CD4-positive, alpha-beta T cell treated with Interleukin-4 for 4 hours (primary cell): ENCODE measurements at places on chromosomes 4 and X.

GRCh38 chrX:134388161-134389109, 71.5 kb upstream of the HPRT1 start:
- no peak for DNase-seq

GRCh38 chr4:10117359-10118047, 904 bp upstream of the WDR1 start:
- DNase-seq: peak; percentile 64

GRCh38 chrX:51026862-51027261, 116.3 kb downstream of the BMP15 start:
- no peak for DNase-seq

DNA sequence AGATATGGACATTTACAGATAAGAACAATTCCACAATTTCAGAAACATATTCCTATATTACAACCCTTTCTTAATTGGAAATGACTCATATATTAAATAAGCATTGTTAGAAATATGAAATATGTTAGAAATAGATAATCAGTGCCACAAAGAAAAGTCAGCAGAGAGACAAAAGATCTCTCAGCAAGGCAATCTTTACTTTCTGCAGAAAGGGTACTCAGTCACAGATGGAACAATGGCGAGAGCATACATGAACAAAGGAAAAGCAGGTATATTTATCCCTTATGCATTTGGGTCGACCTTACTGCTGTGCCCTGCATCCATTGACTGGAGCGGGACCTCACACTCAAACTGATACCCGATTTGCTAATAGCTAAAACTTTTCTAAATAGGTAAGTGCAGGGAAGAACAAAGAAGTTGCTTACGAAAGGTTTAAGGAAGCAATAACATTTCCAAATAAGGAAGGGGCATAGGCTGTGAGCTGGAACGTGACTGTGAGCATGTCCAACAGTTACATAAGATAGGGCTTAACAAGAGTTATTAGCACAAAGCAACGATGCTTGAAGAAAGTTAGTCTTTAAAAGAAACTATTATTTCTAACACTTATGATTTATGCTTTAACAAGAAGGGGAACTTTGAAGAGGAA, 40.8 kb downstream of the MGARP start:
- no peak for DNase-seq

DNA sequence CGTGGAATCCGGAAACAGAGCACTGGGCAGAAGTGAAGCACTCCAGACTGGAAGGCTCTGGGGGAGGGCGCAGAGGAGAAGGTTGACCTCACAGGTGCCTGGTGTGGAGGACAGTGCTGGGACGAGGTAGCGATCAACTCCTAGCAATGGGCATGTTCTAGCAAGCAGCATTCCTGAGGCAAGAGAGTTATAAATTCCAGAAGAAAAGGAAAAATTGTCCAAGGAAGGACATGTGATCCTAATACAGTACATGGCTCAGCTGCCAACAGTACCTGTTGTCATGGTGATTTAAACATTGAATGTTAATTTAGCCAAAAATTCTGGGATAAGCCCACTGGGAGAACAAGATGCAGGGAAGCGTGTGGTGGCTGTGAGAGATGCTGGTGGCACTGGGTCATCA, 8.2 kb downstream of the ARHGAP4 start:
- DNase-seq: no peak

- no peak for DNase-seq
These were observed 86.0 kb downstream of the RTL5 start for GRCh38 chrX:72045552-72046277.

- no peak for DNase-seq
These were observed 91.6 kb downstream of the SOWAHB start for GRCh38 chr4:76806346-76806745.

GRCh38 chr4:82430964-82431745, 765 bp downstream of the ENOPH1 start:
- peak; percentile 34 for DNase-seq

- no peak for DNase-seq
These were observed 49.0 kb downstream of the HTRA3 start for GRCh38 chr4:8318509-8318908.

GRCh38 chrX:148933881-148934280, 433.5 kb downstream of the AFF2 start:
- no peak for DNase-seq

DNA sequence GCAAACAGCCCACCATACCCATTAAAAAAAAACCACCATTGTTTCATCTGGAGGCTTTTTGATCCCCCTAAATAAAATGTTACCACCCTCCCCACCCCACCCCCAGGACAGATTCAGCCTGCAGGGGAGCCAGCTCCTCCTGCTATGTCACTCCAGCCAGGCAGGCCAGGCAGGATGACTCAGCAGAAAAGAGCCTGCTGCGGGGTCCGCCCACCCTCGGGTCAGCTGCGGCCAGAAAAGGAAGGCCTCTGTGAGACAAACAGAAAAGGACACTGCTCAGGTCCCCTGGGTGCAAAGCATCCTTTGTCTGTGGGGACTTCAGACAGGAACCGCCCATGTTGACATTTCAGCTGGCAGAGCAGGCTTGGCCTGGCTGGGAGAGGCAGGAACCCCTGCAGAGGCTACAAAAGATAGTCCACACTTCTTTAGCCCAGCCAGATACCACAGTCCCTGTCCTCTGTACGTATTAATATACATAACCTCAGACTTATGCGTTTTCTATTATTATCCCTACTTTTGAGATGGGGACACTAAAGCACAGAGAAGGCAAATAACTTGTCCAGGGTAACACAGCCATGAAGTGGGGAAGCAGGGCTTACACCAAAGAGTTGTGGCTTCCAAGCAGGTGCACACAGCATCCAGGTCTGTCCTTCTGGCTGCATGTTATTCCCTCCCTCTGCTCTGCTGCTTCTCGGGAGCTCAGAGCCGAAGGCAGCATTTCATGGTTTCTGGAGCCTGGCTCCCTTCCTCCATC, 147.7 kb downstream of the CPEB2 start:
- no peak for DNase-seq

DNA sequence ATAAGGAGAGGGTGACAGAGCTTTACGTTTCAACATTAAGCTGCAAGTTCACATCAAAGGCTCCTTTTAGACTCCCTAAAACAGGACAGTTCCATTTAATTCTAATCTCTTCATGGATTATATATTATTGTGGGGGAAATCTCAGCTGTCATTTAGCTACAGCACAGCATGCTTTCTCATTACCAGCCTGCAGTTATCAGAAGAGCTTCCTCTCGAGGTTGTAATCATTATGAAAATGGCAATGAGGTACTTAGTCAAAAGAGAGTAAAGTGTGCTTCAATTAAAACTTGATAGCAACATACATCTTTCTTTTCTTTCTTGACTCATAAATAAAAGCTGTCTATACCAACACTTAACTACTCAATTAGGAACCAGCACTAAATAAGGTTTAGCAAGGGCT, 896.8 kb downstream of the ADGRL3 start:
- DNase-seq: no peak

DNA sequence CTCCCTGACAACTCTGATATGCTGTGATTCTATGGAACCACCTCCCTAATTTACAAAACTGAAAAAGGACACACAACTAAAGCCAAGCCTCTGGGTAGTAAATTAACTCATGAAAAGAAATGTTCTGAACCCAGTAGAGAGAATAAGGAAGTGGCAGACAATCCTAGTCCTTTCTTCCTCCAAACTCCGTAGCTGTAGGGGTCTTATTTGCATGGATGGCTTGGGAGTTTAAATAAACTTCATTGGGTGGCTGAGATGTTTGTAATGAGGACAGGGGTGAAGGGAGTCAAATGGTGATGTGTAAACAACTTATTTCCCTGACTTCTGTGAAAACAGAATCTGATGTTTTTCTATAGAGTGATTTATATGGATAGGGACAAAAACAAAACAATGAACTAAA, 59.3 kb downstream of the GPC3 start:
- DNase-seq: no peak

GRCh38 chr4:64079316-64079715, 329.9 kb downstream of the TECRL start:
- DNase-seq: no peak

- no peak for DNase-seq
These were observed 123.5 kb downstream of the DCHS2 start for GRCh38 chr4:154368060-154368459.

GRCh38 chrX:123909523-123909922, 49.7 kb downstream of the XIAP start:
- no peak for DNase-seq

DNA sequence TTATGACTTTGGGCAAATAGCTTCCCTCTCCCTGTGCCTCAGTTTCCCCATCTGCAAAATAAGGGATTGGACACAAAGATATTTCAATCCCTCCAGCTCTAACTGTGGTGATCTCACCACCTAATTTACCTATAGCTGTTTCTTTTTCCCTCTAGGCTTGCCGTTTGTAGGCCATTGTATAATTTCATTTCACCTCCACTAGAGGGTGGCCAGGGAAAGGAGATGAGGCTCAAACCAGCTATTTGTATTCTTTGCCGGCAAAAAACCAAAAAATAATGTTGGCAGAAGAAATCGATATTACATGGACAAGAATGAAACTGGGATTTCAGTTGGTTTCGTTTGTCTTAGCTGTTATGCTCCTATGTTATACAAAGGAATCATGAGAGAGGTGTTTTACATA, 36.1 kb upstream of the DOCK11 start:
- DNase-seq: peak; percentile 20

DNA sequence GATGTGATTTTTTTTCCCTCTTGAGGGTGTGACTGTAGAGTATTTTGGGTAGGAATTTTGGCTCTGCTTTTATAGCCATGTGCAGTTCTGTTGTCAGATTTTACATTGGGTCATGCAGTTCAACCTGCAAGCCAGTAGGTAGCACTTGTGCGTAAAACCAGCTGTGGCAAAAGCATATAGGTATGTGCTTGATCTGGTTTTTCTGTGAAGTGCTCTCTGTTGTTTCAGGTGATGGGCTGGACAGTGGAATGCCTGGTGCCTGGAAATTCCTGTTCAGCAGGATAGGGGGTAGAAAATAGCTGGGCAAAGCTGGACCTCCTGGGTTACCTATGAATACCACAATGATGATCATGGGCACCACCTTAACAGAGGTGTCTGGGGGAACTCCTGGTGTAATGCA, 584.2 kb upstream of the PCDH10 start:
- no peak for DNase-seq

- no peak for DNase-seq
These were observed 4.6 kb downstream of the DGKQ start for GRCh38 chr4:968621-969394.

DNA sequence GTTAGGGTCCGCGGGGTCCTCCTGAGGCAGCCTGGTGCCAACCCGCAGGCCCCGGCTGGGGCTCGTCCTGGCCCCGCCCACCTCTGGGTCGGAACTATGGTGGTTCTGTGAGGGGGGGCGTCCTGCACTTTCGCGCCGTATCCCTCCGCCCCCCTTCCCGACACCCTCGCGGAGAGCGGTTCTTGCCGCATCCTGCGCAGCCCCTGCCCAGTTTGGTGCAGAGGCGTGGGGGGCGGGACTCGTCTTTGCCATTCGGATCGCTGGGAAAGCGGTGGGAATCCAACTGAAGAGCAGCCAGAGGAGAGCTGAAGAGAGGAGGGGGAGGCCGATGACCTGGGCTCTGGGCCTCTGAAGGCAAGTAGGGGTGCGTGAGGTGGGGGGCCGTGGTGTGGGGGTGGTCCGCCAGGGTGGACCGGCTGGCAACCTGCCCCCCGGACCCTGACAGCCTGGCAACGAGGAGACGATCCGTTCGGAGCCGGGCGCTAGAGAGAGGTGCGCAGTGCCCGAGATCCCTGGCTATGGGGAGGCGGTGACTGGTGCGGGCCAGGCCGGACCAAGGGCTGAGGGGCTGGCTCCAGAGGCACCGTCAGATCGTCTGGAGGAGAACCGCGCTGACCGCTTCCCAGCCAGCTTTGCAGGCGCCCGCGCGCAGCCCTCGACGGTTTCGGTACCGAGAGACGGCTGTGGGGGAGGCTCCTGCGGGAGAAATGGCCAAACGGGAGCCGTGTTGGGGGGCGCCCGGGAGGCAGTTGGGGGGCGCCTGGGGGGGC, at the start of gene GPRASP1:
GPRASP1 (plus strand) TSS at position 242 of the 770 bp plus-strand sequence. CDS start 2,431 bp downstream, outside the sequence.
- peak; percentile 50 for DNase-seq

GRCh38 chr4:142383800-142384470, 462.2 kb downstream of the INPP4B start:
- no peak for DNase-seq
